Activated CD4-positive, alpha-beta T cell treated with anti-CD3 and anti-CD28 coated beads, Interleukin-10, Interleukin-2, amounts not matched to agents 100 ng/mL and 50 ng/mL, durations not matched to agents 16 hours and 8 hours (primary cell): ENCODE measurements at places on chromosomes 11 and 22.

GRCh38 chr22:19149047-19149883 lies 827 bp downstream of the GSC2 start:
- DNase-seq: peak; percentile 59

DNA sequence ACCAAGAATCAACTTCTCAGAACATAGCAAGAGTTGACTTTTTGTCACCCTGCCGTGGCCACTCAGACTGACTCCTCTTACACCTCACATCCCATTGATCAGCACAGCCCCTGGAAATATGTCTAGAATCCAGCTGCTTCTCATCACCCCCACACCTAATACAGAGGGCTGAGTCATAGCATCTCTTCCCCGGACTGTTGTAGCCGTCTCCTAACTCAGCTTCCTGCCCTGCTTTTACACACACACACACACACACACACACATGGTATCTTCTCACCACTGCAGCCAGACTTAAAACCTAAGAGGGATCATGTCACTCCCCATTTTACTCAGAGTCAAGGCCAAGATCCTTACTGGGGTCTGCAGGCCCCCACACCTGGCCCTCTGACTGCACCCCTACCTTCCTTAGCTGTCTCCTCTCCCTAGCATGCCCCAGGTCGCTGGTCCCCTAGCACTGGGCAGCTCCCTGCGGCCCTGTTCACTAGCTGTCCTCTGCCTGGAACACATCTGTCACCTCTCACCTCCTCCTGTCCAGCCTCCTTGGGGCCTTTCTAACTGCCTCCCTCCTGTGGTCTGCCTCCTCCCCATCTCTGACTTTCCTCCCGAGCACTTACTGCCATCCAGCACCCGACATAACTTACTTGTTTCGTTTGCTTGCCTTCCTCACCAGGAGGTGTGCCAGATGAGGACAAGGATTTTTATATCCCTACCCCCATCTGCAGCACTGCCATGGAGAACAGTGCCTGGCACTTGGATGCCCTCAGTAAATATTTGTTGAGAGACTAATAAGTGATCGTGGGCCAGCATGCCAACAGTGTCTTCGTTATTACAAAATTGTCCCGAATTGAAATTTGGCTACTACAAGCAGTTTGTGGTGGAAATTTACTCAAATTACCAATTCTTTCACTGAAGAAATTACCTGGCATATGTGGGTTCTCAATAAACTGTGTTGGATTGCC lies 61.9 kb downstream of the BMAL1 start:
- DNase-seq: peak; percentile 69

GRCh38 chr11:126927623-126928022 lies 72.9 kb downstream of the KIRREL3 start:
- DNase-seq: no peak

- no peak for DNase-seq
These were observed 10.4 kb upstream of the SPINDOC start for GRCh38 chr11:63802637-63803414.

DNA sequence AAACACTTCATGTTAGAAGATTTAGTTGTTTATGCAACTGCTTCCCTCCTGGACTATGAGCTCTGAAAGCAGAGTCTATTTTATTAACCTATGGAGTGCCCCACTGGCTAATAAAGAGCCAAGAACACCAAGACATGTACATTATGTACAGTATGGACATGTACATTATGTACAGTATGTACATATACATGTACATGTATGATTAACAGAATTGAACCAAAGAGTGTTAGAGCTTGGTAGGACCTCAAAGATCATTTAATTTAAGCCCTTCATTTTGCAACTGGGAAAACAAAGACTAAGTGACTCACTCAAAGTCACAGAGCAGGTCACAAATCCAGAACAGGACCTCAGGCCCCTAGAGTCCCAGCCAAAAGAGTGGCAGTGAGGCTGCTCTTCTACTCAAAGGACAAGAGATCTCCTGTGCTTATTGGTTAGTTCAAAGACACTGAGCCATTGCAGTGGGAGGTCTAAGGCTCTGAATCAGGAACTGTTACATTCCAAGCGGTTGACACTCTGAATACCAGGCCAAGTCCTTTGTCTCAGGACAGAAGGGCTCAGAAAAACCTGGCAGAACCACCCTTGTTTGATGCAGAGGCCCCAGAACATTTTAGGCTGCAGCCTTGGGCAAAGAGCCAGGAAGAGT lies 103.8 kb downstream of the FAM168A start:
- no peak for DNase-seq

DNA sequence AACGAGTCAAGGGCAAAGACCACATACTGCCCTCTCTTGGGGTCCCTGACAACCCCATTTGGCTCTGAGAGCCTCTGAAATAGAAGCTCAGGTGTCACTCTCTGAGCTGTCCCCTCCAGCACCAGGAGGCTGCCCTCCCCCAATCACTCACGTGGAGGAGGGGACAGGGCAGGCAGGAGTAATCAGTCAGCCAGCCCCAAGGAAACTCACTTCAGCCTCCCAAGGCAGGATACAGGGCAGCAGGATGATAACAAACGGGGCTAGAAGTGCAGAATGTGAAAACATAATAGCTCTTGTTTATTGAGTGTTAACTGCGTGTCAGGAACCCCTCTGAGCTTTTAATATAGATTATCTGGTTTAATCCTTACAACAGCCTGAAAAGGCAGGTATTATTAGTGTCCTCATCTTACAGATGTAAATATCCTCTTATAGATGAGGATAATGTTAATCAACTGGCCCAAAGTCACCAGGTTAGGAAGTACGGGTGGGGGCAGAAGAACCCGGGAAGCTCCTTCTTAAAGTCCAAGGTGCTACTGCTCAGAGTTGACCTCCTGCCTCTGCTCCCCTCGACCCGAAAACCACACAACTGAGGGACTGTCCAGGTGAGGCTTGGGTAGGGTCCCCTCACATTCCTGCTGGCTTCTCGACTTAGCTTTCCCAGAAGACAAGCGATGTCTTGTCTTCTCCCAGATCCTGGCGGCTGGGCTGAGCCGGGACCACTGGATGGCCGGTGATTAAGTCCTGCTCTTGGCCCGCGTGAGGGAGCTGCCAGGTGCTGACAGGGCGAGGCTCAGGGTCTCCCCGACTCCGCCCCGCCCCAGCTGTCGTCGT lies 2.7 kb downstream of the CHRM4 start:
- DNase-seq: no peak

DNA sequence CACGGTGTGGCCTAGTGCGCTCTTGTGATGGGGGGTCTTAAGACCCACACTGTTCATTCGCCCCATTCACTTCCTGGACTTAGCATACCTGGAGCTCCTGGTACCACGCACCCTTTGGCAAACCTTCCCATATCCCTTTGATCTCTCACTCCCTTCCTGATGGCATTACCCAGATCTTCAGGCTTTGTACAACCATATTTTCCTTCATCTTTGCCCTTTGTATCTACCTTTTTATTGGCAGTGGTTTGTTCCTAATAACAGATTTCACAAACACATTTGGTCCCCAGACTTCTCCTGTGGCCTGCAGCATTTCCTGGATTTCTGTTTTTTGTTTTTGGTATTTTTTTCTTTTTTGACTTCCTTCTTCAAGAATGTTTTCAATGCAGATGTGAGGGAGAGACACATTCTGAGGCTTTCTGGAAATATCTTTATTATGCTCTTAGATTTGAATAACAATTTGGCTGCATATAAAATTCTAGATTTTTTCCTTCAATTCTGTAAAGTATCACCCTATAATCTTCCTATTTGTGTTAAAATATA lies 16.1 kb upstream of the IFITM3 start:
- DNase-seq: no peak
